ENCODE measurements at places on chromosomes 12 and 14.

GRCh38 chr14:79275292-79275655 is 936.0 kb downstream of the DIO2 start:
- DNase-seq, result no peak

DNA sequence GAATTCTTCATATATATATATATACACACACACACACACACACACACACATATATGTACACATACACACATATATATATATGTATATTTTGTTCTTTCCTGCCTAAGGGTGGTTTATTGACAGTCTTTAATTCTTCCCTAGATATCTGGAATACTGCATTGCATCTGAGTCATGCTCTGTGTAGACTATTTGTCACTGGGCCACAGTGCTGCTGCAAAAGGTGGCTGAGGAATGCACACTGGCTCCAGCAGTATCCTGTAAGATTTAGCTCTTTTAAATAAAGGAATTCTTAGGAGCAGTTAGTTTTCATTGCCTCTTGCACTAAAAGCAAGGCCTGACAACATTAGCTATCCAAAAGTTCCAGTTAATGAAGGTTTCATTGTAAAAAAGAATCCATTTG is 200.9 kb downstream of the APAF1 start:
- no peak for DNase-seq

- DNase-seq, result no peak
These were observed 5.7 kb upstream of the TNS2 start for GRCh38 chr12:53044052-53044581.

DNA sequence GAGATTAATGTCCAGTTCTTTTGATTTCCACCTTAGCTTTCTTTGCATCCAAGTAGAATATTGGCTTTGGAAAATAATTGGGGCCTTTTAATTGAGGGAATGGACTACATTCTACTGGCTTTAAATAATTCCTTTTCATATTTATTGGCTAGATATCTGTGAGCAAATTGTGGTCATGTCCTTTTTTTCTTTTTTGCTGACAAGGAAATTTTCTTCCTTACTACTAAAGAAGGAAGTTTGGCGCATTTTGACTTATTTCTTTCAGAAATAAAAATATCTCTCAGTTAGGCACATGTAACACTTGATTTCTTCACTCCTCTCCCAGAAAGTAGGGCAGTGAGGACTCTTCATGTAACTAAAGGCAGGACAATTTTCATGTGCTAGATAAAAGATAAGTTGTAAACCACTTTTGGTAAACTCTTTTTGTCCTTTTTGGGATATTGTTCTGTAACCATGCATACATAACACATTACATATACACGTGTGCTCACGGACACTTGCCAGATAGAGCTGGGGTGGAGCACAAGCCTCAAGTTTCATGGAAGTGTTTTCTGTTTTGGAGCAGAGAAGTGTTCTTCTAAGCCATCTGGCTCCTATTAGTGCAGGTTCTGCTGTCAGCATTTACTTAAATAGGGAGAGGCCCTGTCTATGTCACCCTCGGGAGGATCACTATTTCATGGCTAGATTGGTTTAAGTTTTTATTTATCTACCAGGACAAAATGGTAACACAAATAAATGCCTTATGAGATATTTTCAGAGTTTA is 85.1 kb upstream of the LRIG3 start:
- DNase-seq, result no peak

DNA sequence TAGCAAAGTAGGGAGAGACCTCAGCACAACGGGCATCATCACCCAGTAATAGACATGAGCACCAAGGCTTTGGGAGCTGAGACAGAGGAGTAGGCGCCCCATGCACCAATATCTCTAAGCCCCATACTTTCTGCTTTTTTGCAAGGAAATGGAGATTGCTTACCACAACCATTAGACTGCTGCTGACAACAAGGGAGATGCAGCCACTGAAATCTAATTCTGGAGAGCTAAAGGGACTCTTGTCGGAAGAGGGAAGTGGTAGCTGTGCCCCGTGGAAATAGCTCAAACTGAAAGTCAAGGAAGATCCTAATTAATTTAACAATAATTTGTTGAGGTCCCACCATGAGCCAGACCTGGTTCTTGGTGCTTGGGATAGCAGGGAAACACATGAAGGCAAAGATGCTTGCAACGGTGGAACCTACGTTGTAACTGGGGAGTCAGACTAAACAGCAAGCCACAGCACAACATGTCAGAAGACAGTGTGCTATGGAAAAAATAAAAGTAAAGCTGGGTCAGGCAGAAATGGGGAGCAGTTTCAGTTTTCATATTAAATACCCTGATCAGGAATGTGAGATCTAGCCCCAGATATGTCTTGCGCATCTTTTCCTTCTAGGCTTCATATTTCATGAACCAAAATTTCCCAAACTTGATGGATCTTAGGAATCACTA is 1131.0 kb downstream of the BCL11B start:
- no peak for DNase-seq

DNA sequence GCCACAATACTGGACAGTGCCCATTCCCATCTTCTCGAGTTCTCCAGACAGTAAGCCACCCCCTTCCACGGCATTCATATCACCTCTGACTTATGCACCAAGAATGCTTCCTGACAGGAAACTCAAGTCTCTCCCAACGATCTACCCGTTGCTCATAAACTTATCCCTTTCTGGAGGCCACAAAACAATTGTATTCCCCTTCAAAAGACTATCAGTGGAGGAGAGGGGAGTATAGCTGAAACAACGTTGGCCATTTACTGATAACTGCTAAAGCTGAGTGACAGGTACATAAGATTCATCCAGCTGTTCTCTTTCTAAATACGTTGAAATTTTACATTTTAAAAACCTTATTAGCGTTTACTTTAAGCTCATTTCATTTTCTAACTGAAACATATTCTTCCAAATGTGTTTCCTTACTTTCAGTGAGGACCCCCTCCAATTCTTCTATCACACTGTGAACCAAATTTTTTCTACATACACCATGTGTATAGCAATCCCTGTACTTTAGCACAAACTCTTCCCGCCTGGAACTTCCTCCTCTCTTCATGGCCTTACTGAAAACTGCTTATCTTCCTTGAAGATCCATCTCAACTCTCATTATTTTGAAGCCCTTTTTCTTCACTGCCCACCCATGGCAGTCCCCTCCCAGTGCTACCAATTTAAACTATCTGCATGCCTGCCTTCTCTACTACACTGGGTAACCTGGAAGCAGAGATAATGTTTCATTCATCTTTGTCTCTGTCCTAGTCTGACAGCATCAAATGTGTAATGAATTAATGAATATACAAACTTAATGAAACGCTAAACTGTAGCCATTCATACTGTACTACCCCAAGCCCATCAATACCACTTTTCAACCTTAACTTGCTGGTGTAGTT is 28.8 kb downstream of the ATXN2 start:
- DNase-seq, result no peak

GRCh38 chr12:127516467-127516866 is 750.5 kb upstream of the TMEM132C start:
- no peak for DNase-seq

- no peak for DNase-seq
These were observed 312.6 kb downstream of the BCL11B start for GRCh38 chr14:98959410-98959809.

- no peak for DNase-seq
These were observed 25.1 kb upstream of the LTBP2 start for GRCh38 chr14:74637178-74637550.

DNA sequence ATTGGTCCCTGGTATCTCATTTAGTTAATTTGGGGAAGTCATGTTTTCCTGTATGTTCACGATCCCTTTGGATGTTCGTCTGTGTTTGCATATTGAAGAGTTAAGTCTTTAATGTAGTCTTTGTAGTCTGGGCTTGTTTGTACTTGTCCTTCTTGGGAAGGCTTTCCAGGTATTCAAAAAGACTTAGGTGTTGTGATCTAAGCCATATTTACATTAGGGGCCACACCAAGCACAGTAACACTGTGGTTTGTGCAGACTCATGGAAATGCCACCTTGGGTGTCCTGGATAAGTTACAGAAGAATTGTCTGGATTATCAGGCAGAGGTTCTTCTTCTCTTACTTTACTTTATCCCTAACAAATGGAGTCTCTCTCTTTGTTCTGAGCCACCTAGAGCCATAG is 380.3 kb downstream of the CCER1 start:
- no peak for DNase-seq

DNA sequence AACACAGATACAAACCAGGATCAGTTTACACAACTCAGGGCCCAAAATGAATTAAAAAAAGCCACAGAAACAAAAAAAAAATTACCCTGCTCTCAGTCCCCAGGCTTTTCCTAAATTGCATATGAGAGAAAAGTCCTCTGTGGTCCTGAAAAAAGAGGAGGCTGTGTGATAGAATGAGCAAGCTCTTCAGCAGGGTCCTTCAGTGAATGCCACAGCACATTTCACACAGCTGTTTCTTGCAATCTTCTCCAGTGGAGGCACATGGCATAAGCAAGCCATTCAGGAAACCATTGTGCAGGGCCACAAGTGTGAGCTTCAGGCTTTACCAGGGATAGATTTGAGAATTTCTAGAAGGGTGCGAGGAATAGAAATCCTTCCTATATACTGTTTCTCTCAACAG is 168.5 kb downstream of the PPM1H start:
- no peak for DNase-seq

GRCh38 chr12:41531147-41531829 is 343.2 kb downstream of the PDZRN4 start:
- DNase-seq, result no peak

DNA sequence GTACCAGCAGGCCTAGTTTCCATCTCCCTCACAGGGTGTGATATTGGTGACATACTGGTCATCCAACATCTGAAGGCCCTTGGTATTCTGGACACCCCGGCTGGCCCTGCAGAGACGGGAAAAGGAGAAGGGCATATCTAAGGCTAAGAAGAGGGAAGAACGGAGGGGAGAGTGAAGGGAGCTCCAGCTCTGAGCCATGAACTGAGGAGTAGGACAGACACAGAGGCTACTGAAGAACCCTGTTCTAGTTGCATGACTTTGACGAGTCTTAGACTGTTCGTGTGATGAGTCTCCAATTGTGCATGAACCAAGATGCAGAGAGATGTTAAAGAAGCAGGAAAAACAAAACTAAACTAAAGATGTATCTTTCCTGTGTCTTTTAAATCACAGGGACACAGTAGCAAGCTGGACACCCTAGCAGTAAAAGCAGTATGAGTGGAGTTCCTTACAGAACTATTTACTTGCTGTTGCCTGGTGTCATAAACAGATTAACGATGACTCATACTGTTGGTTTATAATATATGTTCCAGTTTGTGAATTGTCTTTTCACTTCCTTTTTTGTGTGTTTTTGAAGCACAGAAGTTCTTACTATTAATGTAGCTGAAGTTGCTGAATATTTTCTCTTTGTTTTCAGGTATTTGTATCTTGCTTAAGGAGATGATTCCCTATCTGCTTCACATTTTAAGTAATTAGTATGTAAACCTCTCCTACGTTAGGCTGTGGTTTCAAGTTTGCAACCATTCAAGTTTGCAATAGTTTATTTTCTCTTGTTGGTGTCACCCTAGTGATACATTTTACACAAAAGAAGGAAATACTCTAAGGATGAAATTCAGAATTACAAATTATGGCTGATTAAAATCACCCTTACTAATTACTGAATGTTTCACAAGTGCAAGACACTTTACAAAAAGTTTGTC is 15.7 kb downstream of the FAR2 start:
- DNase-seq, result no peak

- no peak for DNase-seq
These were observed at the start of gene MEG3 for GRCh38 chr14:100825713-100826331. Gene MEG3, plus strand, starts transcription at chr14:100826118.

- DNase-seq, result no peak
These were observed 61.6 kb upstream of the GZMB start for GRCh38 chr14:24695265-24696241.

GRCh38 chr14:37142835-37143401 is 29.5 kb downstream of the SLC25A21 start:
- DNase-seq, result no peak

- DNase-seq, result no peak
These were observed 188.6 kb downstream of the SLC6A15 start for GRCh38 chr12:84723988-84724387.

DNA sequence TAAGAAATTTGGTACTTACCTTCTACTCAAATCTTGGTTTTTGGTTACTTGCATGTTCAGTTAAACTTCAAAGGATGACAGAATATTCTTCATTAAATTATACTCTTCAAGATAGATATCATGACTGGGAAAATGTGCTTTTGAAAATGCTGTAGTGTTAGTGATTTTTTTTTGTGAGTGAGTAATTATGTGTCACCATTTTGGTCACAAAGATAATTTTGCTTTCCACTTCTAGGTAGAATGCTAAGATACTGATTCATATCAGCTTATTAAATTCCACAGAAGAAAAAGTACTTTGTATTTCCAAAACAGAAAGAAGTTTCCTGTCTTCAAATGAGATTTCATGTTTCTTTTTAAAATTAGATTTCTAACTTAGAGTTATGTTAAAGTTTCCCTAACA is 61.2 kb downstream of the ATXN7L3B start:
- no peak for DNase-seq

DNA sequence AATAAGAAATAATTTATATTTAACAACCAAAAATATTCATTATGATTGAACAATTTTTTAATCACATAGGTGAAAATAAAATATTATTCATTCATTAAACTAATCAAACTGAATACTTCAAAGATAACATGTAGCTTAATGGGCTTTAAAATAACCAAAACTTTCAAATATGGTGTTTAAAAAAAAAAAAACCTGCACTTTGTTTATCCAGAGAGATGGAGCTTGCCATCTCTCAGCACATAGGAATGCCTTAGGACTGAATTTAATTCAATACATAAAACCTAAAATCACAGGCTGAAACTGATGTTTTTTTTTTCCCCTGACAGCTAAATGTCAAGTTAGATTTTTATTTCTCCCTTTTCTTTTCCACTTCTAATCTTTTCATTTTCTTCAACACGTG is 14.4 kb upstream of the CCER1 start:
- no peak for DNase-seq

GRCh38 chr12:116336542-116337065 is 59.1 kb upstream of the MED13L start:
- DNase-seq, result no peak

DNA sequence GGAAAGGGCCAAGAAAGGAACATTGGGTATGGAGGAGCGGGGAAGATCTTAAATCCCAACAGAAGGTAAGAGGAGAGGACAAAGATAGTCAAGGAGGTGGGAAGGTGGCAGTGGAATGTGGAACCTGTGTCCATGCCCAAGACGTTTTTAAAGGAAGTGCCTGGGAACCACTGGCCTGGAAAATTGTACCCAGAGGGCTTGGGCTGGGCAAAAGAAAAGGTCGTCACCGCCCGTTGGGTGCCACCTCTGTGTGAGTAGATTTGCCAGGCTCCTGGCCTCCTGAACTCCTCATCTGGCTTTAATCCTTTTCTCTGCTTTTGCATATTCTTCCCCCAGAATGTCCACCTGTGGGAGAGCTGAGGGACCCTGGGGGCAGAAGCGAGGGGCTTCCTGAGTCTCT is 32.6 kb downstream of the JDP2 start:
- no peak for DNase-seq

GRCh38 chr12:59484575-59484974 is 111.3 kb upstream of the SLC16A7 start:
- no peak for DNase-seq

GRCh38 chr12:30928356-30929244 is 2.1 kb downstream of the TSPAN11 start:
- DNase-seq, result no peak

GRCh38 chr12:116142936-116143898 is 134.3 kb downstream of the MED13L start:
- no peak for DNase-seq
